ENCODE measurements at places on chromosomes 4 and X.

GRCh38 chr4:102612210-102612609 is 111.1 kb downstream of the NFKB1 start:
- DNase-seq, result no peak

DNA sequence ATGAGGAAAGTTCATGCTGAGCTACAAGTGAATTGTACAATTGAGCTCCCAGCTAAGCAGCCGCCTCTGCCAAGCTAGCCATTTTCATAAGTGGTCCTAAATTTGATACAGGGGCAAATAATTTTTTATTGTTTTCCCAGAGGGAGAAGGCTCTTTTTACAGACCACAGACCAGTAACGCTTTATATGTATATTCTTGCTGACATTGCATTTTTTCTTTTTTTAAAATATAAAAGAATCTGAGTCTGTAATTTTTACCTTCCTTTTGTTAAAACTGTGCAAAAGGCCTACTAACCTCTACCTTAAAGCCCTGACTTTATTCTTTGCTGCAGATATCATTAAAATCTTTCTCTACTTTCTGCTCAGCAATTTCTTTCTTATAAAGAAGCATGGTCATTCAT is 501.2 kb upstream of the INTU start:
- DNase-seq, result no peak

- peak; percentile 0 for DNase-seq
Observed at GRCh38 chrX:74133156-74133796, 170.7 kb upstream of the ZCCHC13 start.

DNA sequence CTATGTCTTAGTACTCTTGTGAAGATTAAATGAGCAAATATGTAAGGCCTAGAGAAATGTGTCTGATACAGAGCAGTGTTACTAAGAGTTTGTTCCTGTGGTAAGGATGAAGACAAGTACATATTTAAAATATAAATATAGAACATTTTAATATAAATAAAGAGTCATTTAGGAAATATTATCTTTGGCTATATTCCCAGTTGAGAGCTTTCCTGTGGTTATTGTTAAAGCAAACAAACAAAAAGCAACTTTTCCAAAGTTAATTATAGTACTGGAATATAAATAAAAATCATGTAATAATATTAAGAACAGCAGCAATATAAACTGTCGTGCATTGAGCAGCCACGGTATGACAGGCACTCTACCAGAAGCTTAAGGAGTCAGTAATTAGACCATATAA is 472.5 kb downstream of the INPP4B start:
- DNase-seq, result no peak

- no peak for DNase-seq
Observed at GRCh38 chr4:76449362-76449767, 14.3 kb downstream of the SHROOM3 start.

GRCh38 chrX:24282381-24283126 is 31.3 kb downstream of the SUPT20HL2 start:
- no peak for DNase-seq
